ENCODE measurements at places on chromosomes 1 and 21.

DNA sequence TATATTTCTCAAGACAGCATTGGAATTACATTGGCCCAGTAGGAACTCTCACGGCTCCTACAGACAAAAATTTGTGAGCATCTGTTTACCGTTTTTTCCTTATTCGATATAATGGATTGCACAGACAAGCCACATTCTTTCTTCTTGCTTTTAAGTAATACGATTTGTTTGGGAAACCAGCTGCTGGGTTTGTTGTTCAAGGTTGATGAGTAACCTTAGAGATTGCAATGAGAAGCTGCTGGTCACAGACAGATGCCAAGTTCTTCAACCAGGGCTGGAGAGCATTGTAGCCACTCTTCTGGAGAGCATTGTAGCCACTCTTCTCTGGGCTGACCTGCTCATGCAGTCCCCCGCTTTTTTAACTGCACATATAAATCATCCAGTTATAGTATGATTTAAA lies 1.4 kb upstream of the MIA3 start:
- no peak for DNase-seq

DNA sequence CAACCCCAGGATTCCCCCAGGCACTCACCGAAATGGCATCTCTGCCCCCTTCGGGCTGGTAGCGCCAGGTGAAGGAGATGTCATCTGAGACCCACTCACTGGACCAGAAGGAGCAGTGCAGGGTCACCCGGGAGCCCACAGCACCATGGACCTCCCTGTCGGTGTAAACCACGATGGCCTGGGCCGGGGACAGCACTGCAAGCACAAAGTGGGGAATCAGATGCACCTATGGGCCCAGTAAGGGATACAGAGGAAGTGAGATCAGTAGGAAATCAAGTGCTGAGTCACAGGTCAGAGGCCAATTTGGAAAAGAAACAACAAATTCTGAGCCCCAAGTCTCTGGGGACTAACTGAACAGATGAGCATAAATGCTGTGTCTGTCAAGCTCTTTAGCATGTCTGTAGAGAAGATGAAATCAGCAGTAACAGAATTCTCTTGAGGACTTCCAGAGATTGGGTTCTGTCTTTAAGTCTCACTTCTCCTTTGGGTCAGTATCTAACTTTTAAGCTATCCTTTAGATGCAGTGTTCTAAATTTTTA lies 2.5 kb downstream of the MPZ start:
- no peak for DNase-seq

GRCh38 chr1:51768971-51769588 lies 109.4 kb downstream of the NRDC start:
- no peak for DNase-seq

DNA sequence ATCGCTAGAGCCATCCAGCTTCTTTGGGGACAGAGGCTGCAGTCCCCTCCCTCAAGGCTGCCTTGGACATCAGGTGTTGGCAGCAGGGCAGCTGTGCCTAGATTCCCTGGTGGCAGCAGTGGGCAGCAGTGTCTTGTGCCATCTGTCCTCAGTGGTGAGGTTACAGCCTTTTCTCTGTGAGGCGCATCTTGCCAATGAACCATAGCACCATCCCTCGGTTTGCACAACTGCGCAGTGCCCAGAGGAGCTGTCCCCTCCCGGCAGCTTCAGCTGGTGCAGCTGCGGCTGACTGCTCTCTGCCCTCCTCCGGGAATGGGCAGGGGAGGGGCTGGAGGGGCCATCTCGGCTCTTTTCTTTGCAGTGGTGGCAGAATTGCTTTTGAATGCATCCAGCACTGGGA lies 59.0 kb upstream of the C8B start:
- DNase-seq = no peak

DNA sequence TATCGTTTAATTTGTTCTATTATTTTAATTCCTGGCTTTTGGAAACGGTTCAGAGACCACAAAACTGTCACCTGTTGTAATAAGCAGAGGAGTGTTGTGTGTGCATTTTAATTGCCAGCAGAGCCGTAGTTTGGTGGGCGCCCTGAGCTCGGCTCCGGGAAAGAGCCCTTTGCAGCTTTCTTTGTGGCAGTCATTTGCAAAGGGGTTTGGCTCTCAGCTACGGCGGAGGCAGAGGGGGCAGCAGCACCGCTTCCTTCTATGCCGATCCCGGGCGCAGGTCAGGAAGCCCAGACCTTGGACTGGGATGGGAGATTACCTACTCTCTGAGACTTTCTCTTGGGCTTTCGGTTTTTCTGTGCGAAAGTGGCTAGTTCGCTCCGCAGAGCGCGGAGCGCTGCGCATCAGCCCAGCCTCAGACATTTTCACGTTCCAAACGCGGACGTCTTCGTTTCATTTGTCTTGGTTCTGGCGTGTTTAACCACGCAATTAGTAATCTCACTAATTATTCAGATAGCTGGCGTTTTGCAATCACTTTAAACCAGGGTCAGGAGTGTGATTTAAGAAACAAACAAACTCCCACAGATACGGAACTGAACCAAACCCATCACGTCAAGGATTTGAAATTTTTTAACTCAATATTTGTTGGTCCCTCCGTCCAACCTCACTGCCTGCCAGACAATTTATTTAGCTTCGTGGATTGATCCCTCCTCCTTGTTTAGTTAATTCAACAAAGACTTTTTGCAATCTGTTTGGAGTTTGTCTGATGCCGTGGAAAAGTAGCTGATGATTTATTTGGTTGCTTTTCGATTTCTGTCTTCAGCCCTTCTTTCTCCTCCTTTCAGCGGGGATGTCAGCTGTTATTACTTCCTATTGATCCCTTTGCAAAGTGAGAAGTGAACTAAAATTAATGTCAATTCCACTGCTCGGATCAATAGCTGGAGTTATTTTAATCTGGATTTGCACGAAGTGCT lies 3.9 kb downstream of the RNF220 start:
- peak; percentile 63 for DNase-seq

DNA sequence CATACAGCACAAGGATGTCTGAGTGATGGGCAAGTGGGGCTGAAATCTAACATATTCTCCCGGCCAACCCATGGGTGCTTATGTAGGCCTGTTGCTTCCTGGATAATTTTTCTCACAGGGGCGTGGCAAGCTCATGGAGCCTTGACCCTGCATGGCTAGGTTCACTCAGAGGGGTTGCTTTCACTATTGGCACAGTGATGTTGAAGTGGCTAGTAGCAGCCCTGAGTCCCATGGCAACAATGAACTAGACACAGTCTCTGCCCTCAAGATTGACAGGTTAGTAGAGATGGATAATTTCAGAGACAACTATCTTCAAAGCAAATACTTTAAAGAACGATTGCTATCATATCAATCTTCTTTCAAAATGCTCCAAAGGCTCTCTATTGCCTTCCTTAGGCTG lies 6.5 kb upstream of the MAB21L3 start:
- no peak for DNase-seq

GRCh38 chr21:42465008-42465802 lies 30.8 kb downstream of the RSPH1 start:
- DNase-seq = peak; percentile 51

DNA sequence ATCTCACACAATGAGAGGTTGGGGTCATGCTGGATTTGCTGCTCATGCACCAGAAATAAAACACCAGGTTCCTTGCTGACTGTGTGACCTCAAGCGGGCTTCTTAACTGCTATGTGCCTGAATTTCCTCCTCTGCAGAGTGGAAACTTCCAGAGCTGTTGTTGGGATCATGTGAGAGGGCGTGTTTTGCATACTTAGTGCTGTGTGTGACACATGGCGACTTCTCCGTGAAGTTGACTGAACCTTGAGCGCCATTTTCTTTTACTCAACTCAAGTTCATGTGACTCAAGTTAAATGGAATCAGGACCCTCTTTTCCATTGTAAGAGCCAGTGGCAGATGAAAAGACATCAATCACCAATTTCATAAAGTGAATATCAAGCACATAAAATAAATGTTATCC lies 224.0 kb downstream of the KIF26B start:
- DNase-seq = no peak

- no peak for DNase-seq
Observed at GRCh38 chr1:185823467-185823866, 89.3 kb downstream of the HMCN1 start.

- DNase-seq = no peak
Observed at GRCh38 chr1:67771152-67771551, 62.1 kb downstream of the GNG12 start.

GRCh38 chr1:184010788-184011187 lies 26.7 kb downstream of the COLGALT2 start:
- no peak for DNase-seq

DNA sequence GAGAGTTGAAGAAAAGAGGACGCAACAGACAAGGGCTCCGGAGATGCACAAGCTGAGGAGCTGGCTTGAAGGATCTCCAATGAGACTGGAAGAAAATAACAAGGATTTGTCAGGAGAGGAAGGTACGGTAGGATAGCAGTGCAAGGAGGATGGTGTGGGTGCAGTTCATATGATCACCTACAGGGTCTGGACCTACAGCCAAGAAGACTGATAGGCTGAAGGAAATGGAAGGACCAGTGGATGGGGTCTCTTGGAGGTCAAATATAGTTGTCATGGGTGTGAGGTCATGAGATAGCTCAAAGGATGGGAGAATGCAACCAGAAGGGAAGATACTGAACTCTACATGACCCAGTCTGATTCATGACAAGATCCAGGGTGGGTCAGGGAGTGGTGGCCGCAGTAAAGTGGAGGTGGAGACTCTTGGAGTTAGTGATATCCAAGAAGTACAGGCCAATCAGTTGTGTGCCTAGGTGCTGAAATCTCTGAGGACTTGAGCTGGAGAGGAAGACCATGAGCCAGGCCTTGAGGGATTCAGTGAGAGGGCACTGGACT lies 15.3 kb upstream of the KANK4 start:
- DNase-seq = no peak

DNA sequence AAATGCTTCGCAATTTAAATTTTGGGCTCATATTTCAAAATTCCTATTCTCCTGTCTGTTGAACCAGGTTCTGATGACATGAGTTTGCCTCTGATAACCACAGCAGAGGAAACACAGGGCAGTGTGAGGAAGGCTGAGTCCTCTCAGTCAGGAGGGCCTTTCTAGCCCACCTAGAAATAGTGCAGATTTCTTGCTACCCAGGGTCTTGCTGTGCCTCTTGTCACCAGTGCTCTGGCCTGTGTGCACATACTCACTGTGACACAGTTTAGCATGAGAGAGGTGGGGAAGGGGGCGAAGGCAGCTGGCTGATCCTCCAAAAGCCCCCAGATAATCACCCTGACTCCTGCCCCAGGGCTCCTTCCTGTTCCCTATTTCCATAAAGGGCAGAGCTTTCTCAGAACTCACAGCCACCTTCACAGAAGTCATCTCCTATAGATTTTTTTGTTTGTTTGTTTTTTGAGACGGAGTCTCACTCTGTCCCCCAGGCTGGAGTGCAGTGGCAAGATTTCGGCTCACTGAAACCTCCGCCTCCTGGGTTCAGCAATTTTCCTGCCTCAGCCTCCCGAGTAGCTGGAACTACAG lies 23.7 kb downstream of the ERRFI1 start:
- no peak for DNase-seq

GRCh38 chr1:202056644-202057334 lies 46.4 kb downstream of the ELF3 start:
- DNase-seq = no peak

- no peak for DNase-seq
Observed at GRCh38 chr1:27941671-27942540, 7.1 kb downstream of the SMPDL3B start.

DNA sequence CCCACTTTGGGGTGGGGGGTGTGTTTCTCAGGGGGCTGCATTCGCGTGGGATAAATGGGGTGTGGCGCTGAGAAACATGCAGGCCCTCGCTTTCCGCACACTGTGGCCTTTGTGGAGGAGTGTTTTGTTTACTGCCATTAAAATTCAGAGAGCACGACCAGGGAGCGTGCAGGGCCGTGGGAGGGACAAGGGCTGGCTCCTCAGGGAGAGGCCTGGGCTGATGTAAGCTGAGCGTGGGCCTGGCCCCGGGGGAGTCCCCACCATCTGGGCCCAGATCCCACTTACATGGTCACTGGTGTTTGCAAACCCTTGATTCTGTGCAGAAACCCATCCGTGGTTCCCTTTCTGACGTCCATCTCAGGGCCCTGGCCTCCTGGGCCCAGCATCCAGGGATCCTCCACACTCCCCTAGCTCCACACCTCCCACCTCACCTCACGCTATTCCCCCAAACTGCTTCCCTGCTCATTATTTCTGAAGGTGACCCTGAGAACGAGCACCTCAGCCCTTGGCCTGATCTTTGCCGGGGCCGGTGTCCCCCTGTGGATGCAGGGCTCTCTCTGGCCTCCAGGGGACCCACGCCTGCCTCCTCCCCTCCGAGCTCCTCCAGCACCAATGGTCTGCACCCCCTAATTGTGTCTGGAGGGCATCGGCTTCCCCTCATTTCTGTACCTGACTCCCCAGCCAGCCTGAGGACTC lies 92.5 kb upstream of the SIM2 start:
- DNase-seq = no peak

DNA sequence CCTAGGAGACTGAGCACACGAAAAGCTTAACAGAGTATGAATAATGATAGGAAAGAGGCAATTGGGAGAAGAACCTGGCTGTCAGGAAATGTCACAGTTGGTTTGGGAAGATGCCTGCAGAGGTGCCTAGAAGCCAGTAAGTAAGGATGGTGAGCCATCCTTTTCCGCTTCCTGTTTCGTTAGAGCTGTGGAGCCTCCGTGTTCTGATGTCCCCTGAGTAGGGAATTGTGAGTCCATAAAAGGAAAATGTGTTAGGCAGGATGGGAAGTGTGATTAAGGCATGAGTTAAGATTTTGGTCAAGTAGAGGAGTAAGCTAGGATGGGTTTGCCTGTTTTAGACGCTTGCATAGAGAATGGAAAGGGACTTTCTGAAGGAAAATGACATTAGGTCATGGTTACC lies 9.0 kb downstream of the CLIC4 start:
- DNase-seq = no peak

DNA sequence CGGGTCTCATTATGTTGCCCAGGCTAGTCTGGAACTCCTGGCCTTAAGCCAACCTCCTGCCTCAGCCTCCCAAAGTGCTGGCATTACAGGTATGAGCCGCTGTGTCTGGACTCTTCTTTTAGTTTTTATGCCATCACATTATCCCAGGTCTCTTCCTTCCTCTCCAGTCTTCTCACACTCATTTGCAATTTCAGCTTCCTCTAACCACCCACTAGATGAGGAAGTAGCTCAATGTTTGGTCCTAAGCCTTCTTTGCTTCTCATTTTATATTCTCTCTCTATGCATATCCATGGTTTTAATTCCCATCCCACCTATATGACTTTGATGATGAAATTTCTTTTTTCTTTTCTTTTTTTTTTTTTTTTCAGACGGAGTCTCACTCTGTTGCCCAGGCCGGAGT lies 3.1 kb upstream of the ZBTB8A start:
- no peak for DNase-seq

DNA sequence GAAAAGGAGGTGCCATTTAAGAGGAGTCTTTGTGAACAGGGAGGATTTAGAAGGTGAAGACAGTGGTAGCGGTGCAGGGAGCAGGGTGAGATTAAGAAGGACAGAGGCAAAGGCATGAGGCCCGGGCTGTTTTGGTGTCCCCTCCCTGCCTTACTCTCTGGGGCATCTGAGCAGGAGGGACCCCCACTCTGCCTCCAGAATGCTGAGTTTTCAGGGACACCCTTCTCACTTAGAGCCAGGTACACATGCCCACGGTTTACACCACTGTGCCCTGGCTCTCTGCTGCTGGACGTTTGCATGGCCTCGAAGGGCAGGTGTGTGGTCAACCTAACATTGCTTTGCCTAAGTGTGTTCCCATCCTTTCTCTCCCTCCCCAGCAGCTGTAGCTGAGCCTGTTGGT lies 20.5 kb upstream of the PARP1 start:
- peak; percentile 44 for DNase-seq
